RKO (cell line): ENCODE measurements at places on chromosomes 12 and 14.

GRCh38 chr12:2633825-2634200, 161.0 kb upstream of the FKBP4 start:
- DNase-seq, result no peak

DNA sequence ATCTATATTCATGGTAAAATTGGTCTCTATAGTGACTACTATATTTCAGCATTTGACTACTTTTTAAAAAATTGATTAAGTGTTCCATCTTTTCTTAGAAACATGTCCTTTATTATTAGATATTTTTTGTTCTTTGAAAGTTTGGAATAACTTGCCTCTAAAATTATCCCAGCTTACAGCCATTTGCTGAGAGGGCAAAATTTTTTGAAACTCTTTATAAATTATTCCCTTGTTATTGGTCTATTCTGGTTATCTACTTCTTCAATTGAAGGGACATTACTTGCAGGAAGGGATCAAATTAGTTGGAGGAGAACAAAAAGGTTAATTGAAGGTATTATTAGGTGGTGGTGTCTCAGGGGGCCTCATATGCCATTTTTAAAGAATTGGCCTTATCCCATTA, 184.1 kb downstream of the TTC6 start:
- DNase-seq, result no peak

DNA sequence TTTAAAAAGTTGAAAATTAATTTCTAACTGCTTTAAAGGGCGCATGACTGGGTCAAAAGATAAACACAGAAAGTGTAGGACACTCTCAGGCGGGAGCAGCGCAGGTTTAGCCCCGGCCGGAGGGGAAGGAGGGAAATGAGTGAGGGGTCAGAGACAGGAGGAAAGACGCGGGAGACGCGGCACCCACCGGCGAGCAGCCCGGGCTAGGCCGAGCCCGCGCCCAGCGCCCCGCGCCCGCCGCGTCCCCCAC, 591 bp downstream of the GXYLT1 start:
- no peak for DNase-seq

DNA sequence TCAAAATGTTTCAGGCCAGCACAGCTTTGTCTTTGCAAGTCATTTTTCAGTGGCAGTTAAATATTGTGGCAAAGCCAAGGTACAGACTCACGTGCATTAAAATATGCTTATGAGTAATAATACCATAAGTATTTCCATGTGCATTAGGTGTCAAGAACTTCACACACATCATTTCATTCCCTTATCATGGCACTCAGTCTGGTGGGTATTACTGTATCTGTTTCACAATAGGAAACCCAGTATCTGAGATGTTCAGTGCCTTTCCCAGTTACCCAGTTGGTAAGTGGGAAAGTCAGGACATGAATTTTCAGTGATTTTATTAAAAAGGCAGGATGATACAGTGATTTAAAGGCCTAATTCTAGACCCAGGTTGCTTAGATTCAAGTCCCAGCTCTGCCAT, 52.9 kb downstream of the IFNG start:
- no peak for DNase-seq

DNA sequence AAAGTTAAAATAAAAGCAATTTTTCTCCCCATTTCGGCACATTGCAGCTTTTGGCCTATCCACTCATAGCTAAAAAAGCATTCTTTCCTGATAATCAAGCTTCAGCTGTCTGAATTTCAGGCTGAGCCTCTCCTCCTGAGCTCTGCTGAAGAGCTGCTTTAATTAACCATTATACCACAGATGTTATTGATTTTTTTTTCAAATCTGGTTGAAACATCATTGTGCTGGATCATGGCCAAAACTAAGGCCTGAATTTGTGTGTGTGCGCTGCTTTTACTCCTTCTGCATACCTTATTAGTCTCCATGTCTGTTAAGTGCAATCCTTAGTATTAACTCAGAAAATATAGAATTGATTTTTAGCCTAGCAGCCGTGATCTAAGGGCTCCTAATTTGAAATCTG, 52.3 kb downstream of the MBIP start:
- DNase-seq, result no peak

DNA sequence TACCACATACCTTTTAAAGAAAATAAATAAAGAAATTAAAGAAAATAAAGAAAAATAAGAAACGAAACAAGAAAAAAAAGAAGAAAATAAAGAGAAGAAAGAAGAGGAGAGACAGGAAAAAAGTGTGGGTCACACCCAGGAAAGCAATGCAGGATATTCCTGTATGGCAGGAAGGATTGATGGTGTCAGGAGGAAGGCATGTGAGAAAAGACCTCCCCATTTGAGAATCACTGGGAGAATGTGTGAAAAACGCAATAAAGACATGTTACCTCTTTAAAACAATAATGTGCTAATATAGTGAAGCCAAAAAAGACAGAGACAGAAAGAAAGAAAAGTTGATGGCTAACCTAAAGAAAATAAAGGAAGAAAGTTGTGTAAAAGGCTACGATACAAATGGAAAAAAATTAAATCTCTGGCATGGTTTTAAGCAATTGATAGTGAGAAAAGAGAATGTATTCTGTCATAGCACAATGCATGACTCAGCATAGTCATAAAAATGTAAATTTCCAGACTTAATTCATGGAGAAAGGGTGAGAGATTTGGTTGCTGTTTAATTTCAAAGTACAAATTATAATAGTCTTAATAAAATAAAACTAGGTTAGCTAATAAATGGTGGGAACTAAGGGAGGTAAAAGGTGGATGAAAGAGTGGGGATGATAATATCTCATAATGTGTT, 24.3 kb upstream of the FOXG1 start:
- no peak for DNase-seq

DNA sequence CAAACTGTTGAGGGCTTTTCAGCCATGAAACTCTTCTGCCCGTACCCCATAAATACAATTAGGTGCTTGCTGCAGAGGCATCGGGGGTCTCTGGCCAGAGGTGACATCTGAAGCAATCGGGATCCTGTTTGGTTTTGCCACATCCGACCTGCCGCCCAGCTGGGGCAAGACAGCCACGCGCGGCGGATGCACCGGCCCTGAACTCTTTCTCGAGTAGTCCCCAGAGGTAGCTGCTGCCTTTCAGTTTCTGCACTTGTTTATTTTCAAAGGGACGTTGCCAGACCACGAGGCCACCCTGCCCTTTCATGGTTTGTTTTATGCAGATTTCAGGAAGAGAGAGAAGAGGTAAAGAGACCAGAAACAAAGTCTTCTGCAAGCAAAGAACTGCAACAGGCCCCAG, 10.6 kb upstream of the MLXIP start:
- DNase-seq, result no peak

DNA sequence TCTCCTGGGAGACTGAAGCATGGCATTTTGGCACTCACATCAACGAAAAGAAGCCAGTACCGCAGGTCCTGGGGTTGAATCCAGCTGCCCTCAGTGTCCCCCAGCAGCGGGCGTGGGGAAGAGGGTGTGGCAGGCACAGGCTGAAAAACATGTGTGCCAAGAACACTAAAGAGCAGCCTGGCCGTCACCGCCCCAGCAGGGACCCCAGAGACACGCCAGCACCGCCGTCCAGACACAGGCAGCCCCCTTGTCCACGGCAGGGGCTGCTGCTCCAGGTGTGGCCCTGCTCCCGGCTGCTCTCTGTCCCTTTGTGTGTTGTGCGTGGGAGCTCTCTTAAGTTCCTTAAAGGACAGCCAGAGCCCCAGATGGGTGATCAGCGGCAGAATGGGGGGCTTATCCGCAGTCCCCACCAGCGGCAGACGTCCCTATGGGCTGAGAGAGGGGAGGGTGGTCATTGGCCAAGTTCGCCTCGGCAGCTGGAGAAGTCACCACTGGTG, 556 bp downstream of the PHETA1 start:
- DNase-seq, result no peak

DNA sequence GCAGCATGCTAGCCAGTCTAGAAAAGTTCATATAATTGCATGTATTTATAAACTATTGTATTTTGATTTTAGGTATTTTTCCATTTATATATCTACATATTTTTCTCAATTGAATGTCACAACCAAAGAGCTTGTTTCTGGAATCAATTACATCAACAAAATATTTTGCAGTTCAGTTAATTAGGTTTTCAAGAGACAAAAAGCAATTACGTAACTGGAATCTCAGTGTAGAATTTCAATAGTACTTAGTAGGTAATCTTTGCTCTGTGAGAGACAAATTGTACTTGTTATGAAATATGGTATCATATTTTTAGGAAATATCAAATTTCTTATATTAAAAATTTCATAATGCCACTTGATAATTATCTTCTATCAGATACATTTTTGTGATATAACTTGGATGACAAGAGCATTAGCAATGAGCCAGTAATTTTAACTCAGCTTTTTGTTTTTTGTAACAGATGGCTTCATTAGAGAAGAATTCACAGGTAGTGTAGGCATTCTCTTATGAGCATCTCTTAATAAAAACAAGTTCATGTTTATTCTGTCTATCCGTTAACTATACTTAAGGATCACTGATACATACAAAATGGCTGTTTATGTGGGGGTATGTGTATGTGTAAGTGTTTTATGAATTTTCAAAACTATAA, 774.7 kb downstream of the C12orf50 start:
- DNase-seq, result no peak

GRCh38 chr14:31167032-31167431, 40.6 kb downstream of the HECTD1 start:
- no peak for DNase-seq

GRCh38 chr12:107014055-107014454, 27.1 kb upstream of the MTERF2 start:
- no peak for DNase-seq

DNA sequence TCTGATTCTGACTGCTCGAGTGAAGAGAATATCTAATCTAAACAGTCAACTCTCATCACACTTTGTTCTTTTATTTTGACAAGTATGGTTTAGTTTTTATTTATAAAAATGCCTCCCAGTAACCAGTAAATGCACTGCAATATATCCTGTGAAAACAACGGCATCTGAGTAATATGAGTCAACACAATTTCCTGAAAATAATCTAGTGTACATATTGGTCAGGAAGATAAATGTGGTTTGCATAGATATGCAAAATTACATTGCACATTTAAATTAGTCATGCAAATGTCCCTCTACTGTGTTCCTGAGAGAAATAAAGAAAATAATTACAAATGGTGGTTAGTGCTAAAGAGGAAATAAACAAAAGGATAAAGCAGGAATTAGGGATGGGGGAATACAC, 1190.7 kb upstream of the SEL1L start:
- DNase-seq, result no peak

GRCh38 chr14:101604228-101604934, 43.1 kb downstream of the DIO3 start:
- DNase-seq, result no peak

- DNase-seq, result no peak
Measured at GRCh38 chr12:89501793-89502192, 22.8 kb downstream of the GALNT4 start.

GRCh38 chr14:56996721-56997399, 186.6 kb upstream of the OTX2 start:
- DNase-seq, result no peak

- no peak for DNase-seq
Measured at GRCh38 chr14:34015383-34015782, 64.5 kb upstream of the EGLN3 start.

DNA sequence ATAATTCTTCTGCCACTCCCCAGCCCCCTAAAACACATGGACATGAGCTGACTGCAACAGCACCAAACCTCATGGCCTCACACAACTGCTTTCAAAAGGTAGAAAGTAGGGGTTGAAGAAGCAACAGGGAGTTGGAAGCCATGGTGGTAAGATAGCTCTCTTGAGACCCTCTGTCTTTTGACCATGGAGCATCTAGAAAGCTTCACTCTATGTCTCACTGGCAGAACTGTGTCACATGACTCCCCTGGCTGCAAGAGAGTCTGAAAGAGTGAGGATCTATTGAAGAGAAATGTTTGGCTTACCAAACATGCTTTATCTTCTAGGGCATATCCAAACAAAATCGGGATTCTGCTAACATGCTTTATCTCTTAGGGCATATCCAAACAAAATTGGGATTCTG, 142.9 kb upstream of the WSCD2 start:
- DNase-seq, result no peak

DNA sequence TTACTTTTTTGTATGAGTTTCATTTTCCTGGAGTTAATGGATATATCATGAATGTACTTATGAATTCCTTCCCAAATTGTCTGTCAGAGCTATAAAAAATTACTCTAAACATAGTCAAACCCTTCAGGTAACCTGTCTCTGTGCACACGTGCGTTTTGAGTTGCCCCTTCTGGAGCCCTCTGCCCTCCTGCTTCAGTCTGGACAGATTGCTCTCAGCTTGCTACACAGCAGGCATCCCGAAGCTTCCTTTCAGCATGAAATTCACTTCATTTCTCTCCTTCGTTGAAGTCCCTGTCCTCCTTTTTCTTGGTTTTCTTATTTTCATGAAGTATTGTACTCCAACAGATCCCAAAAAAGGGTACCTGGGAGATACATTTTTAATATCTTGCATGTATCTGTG, 47.3 kb downstream of the FNTB start:
- DNase-seq, result no peak

GRCh38 chr12:52867642-52868041, 18.8 kb upstream of the KRT78 start:
- DNase-seq, result no peak

DNA sequence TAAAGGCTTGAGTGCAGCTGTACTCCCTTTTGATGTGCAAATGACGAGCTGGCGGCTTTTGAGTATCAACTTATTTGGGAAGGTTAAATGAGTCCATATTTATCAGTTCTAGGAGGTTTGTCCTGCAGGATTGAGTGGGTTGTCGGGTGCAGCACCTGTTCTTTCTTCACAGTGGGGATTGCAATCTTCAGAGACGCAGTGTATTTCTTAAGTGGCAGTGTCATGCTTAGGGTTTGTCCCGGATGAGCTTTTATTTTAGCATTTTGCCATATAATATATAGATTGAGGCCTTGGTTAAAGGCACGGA, 1.2 kb downstream of the FUT8 start:
- DNase-seq, result no peak

DNA sequence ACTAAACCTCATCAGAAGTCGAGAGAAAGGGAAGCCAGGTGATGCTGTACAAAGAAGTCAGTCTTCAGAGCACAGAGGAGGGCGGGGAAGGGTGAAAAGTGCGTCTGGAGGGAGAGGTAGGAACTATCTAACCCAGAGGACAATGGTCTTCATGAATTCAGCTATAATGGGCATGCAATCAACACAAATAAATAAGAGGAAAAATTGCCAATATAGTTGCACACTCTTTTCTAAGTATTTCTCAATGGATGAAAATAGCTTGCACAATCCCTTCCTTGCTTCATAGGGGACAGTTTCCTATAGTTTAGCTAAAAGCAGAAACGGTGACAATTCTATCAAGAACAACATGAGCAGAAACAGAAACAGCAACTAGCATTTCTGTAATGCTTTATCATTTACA, 931.2 kb downstream of the AACS start:
- no peak for DNase-seq

GRCh38 chr12:4270831-4271716, 2.5 kb upstream of the CCND2 start:
- DNase-seq, result peak; percentile 73
